ENCODE measurements at places on chromosomes 12 and 14.

DNA sequence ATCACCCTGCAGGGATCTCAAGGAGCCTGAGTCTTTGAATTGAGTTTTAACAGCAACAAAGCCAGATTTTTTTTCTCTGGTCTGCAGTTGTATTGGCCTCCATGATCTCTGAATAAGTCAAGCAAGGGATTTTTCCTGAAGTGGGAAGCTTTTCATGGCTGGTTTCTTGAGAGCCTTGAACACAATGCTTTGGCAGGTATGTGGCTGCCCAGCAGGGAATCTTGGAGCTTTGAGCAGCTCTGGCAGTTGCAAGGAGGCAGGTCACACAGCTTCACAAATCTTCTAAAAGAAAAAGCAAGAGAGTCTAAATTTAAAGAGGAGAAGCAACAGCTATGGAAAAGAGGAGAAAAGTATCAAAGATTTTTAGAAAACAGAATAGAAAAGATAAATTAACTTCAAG lies 60.1 kb downstream of the RPS29 start:
- DNase-seq = no peak

GRCh38 chr14:52110441-52111086 lies 41.7 kb upstream of the NID2 start:
- DNase-seq = no peak

GRCh38 chr14:100416921-100417860 lies 94.1 kb downstream of the SLC25A47 start:
- DNase-seq = no peak

DNA sequence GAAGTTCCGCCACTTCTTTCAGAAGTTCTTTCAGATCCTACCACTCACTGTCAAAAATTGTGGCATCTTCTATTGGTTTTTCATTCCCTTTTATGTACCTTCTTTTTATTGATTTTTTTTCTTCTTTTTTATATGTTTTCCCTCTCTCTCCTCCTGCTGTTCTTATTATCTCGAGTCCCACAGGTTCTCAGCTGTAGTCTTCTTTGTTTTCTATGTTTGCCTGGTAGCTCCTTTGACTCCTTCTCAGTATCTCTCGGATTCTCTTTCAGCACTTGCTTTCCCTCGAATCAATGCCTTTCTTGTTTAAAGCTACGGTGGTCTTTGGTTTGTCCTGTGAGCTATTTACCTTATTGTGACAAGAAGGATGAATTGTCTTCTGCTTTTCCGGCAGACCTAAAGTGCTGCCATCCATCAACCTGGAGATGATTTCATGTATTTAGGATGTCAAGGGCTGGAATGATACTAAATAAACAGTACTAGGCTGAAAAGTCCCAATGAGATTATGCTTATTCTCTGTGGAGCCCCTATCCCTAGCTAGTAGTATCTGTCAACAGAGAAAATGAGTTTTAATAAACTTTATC lies 541.7 kb downstream of the NOVA1 start:
- DNase-seq = no peak

DNA sequence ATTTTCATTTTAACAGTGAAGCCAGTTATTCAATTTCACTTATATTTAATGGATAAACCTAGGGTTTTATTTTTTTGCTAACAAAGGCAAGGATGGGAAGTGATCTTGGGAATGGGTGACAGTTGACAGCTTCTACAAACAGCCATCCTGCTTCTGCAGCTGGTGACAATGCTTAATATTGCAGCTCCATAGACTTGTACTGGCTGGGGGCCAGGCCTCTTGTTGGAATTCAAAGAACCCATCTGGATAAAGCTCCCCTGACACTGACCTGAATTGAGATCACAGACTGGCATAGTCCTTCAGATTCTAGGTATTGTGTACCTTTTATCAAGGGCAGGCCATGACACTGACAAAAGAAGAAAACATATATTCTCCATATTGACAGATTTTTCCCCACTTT lies 664.6 kb upstream of the FOXG1 start:
- DNase-seq = no peak

- DNase-seq = no peak
Observed at GRCh38 chr14:96122496-96122895, 82.1 kb upstream of the BDKRB2 start.

All from stimulated activated CD4-positive, alpha-beta T cell treated with anti-CD3 and anti-CD28 coated beads, Interleukin-1b, Interleukin-23, amount 100 ng/mL, for 48 hours (primary cell).